ENCODE measurements at places on chromosomes 3 and 15. TPM values are rescaled to one million over a fixed set of nuclear protein-coding genes. Genes with fewer than 3 reads are reported as not detected.

CAV3 gene
- total RNA-seq = not detected

DNA sequence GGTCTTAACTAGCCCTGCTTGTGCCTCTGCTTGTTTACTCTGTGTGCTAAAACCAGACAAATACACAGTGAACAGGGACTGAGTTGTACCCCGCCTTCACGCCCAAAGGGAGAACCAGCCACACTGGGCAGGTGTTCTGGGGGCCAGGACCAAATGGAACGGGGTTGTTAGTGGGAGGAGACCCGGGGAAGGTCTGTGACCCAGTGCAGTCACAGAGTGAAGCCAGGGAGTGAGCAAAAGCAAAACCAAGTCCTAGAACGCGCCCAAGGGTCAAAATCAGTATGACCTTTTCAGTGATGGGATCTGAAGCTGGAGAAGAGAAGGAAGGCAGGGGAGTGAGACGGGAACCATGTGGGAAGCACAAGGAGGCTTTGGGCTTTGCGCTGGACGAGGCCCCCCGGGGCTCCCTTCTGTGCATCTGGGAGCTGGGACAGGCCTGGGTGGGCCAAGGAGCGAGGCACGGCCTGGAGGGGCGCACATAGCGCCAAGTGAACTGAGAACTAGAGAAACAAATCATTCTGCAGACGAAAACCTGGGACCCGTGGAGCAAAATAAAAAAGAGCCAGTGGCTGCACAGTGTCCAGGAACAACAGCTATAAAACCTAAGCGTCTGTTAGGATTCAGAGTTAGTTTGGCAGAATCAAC is 78.3 kb upstream of the ALDH1A3 start:
- no peak for DNase-seq

LMOD3 gene
- total RNA-seq = 0.12 TPM

DNA sequence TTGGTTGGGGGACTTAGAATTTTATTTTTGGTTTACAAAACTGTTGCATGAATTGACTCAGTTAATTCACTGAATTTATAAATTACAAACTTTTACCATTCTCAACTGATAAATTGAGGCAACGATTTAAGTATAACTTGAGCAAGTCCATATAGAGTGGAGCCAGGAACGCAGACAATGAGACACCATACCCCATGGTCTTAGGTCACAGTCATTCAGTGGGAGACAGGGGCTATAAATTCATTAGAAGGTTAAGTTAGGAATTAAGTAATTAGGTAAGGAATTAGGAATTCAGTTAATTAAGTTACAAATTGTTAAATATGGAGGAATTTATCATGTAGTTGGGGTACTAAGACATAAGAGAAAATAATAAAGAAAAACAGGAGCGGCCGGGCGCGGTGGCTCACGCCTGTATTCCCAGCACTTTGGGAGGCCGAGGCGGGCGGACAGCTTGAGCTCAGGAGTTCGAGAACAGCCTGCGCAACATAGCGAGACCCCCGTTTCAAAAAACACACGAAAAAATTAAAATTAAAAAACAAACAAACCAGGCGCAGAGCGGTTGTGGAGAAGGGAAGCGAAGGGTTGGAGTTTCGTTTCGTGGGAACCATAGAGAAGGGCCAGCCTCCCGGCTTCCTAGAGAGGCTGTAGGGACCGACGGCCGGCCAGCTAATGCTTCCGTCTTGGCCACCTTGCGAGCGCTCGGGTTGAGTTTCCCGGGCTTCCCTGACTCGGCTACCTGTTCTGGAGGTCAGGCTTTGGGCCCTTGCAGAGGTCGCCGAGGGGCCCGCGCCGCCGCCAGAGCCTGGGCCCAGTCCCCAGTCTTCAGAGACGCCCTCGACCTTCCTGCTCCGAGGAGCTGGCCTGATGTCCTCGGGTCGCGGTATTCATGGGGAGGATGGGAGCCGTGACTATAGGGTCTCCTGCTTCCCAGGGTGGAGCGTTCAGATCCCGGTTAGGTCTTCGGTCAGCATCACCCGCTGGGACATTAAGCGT is at the start of gene ZNF619:
ZNF619 (plus strand) TSS at position 645 of the 993 bp plus-strand sequence. CDS start 858 bp downstream, outside the sequence.
- DNase-seq = peak; percentile 77

SNX22 gene
- total RNA-seq = 1.3 TPM

DNA sequence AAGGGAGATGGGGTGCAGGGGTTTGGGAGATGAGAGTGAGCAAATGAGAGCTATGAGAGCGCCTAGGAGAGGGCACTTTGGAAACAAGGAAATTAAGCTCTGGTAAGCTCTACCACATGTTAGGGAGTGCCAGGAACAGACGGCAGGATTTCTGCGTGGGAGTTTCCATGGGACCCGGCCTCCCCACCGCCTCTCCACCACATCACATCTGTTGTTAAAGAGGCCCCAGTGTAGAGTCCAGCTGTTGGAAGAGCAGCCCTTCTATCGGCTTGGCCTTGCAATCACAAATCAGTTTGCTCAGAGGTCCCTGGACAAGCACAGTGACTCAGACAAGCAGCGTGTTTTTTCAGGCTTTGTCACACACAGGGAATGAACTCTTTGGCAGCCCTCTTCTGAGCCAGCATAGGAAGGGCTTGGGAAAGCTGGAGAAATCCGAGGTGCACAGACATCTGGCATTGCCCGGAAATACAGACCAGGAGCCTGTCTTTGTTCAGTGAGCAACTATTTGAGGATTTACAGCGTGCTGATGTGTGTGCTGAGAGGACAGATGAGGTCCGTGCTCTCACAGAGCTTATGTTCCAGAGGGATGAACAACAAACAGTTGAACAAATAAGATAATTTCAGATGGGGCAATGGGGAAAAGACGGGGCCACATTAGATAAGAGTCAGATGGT is 370.6 kb upstream of the PROK2 start:
- no peak for DNase-seq

GRCh38 chr3:56795829-56796185 is 5.9 kb downstream of the ARHGEF3 start:
- no peak for DNase-seq
